ENCODE measurements at places on chromosomes 3 and 15.

DNA sequence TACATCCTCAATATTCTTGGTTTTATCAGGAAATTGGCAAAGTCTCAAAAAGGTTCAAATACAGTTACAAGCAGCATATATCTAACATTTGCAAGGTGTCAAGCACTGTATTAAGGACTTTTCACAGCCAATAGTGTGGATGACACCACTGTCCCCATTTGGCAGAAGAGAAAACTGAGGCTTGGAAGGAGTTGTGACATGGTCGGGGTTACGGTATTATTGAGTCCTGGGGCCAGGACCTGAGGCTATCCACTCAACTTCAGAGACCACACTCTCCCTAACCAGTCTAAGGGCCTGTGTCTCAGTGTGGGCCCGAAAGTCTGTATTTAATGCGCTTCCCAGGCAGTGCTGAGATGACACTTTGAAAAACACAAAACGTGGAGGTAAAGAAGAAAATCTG, 99.1 kb downstream of the FOXP1 start:
- no peak for DNase-seq

GRCh38 chr3:98744283-98744682, 18.9 kb upstream of the ST3GAL6 start:
- no peak for DNase-seq

- peak; percentile 36 for DNase-seq
Observed at GRCh38 chr3:124786511-124787241, 56.4 kb downstream of the UMPS start.

GRCh38 chr3:78761126-78761525, 1006.7 kb downstream of the ROBO1 start:
- DNase-seq: no peak

GRCh38 chr3:46584598-46585467, 18.7 kb upstream of the LRRC2 start:
- no peak for DNase-seq

DNA sequence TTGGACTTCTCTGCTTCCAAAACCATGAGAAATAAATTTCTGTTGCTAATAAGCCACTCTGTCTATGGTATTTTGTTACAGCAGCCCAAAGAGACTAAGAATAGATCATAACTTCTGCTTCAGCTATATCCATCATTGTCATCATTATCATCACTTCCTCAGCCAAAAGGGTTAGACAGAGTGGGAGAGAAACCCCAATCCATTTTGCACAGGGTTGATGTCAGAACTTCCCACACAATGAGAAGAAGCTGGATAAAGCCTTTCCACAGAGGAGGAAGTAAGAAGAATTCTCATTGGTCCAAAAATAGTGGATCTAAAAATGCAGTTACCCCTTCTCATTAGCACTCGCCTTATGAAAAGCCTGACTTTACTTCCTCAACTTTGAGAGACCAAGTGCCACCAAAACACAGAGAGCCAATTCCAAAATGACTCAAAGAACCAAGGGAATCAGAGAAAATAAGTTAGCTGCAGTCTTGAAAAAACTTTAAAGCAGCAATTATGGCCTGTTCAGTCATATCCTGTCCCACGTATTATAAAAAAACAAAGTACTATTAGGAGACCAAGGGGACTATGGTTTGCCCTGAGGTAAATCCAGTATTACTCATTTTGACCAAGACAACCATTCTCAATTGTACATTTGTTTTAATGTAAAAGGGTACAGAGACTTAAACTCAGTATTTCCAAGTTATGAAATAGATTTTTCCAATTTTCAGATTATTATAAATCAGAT, 80.2 kb downstream of the WNT5A start:
- peak; percentile 75 for DNase-seq

Data from HFFc6 (cell line).